ENCODE measurements at places on chromosomes 5 and 9.

GRCh38 chr9:135304886-135305285, 174.7 kb upstream of the PPP1R26 start:
- DNase-seq, result no peak

- DNase-seq, result peak; percentile 68
Measured at GRCh38 chr9:124257844-124258606, at the start of gene NEK6. TSS of gene NEK6 (plus strand) at chr9:124257949. CDS start at chr9:124301965, 44,016 bp downstream.

- DNase-seq, result no peak
Measured at GRCh38 chr9:127586096-127586495, 26.0 kb upstream of the STXBP1 start.

GRCh38 chr5:122180863-122181548, 51.7 kb downstream of the ZNF474 start:
- peak; percentile 94 for DNase-seq

- DNase-seq, result peak; percentile 55
Measured at GRCh38 chr9:92138157-92138959, 23.1 kb upstream of the SPTLC1 start.

GRCh38 chr5:144151026-144151425, 19.4 kb downstream of the YIPF5 start:
- DNase-seq, result peak; percentile 62

DNA sequence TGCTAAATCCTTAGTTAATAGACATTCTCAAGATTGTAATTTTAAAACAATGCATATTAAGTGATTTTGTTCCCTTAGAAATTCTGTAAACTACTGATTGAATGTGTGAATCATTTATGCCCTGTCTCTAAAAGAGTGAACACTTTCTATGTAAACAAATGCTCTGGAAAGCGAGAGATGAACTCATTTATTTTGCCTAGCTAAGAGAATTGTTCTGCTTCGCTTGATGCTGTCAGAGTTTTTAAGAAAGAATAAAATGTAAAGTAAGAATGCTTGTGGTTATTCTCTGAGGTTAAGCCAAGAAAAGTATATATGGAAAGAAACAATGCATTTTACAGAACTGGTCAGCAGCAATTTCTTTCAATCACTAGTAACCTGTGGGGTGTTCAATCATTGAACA, 347.4 kb upstream of the NUDT12 start:
- peak; percentile 50 for DNase-seq

DNA sequence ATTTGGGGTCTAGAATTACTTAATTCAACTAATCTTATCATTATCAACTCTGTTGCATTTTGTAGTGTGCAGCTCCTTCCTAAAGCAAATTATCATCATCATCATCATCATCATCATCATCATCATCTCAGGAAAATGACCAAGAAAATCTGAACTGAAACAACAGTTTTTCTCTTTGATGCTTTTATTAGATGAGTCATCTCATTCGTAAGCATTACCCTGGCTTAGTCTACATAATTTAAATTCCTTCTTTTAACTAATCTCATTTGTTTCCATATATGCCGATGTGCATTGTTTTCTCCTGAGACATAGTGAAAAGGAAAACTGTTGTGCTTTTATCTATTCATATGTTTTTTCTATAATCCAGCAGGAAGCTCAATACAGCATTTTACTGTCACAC, 173.0 kb upstream of the PDE4D start:
- DNase-seq, result peak; percentile 71

DNA sequence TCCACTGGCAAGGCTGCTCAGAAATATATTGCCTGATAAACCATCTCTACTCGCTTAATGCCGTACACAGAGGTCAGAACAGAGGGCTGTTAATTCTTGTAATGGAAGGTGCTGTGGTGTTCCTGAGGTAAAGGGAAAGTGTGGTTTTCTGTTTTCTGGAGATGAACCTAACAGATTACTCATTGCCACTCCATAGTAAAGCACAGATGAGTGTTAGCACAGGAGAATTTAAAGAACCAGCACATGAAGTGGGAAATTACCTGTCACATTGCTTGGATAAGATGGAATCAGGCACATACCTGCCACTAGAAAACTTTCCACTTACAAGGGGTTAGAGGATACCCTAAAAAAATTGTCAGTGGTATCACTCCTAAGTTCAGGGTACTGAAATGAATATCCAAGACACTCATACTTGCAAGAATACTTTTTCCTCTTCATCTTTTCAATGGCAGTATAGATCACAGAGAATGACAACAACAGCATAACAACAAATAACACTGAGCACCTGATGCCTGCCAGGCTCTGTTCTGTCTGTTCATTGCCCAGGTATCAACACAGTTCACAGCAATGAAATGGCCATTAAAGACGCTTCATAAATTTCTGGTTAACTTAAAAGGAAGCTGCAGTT, 152.9 kb upstream of the GNA14 start:
- DNase-seq, result no peak

- no peak for DNase-seq
Measured at GRCh38 chr9:29866556-29866955, 2293.3 kb upstream of the C9orf72 start.

GRCh38 chr9:71441266-71441665, 319.8 kb upstream of the TRPM3 start:
- no peak for DNase-seq

- DNase-seq, result no peak
Measured at GRCh38 chr5:1718669-1719068, 81.0 kb downstream of the MRPL36 start.

DNA sequence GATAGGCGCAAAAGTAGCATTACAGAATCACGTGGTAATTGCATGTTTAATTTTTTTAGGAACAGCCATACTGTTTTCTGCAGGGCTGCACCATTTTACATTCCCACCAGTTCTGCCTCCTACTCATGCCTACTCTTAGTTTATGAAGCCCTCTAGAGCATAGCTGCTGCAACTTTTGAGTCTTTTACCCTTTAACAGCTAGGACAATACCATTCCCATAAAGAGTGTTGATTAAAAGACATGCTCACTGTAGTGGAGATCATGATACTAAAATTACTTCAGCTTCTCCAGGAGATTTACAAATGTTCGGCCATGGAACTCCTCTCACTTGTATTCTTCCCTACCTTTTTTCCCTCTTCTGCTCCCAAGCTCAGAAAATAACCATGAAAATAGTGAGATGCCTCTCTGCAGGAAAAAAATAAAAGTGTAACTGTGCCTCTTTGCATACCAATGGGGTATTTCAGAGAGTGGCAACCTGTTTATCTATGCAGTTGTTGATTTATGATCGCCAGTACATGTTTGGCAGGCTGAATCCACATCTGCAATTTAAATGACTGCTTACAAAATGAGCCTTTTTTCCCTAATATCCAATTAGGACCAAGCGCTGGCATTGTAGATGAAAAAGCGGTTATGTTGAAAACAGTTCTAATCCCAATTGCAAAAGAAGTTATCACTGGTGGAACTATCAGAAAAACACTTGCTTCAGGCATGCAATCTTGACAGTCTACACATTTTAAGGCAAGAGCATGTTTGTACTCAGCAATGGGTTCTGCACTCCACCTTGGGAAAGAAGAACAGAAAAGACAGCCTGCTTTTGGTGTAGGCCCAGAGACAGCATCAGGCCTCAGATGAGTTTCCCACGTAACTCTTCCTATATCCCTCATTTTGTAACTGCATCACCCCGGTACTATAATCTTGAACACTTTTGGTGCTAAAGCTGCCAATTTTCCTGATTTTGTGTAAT, 131.1 kb downstream of the ADAMTSL1 start:
- DNase-seq, result no peak

GRCh38 chr5:61966997-61967396, 339.0 kb upstream of the KIF2A start:
- DNase-seq, result peak; percentile 13

DNA sequence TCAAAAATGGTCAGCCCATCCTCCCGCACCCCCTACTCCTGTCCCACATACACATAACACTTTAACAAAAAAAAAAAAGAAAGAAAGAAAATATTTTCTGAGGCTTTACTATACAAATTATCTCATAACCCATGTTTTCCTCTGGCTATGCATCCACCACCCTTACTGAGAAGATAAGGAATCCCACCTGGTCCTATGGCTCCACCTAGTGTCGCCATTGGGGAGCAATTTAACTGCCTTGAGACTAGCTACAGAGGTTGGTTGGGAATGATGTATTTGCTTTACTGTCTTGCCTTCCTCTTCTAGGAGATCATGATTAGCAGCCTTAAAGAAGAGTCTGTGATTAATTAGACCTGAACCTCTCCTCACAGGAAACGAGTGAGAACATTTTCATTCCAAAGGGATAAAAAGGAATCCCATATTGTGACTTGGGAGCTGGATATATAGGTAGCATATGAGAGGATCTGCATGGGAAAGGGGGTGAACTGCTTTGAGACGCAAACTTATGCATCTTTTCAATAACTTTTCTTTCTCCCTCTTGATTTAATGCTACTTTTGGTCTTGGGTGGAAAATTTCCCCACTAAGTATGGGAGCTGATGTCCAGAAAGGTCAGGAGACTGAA, 77.7 kb upstream of the SELENOP start:
- peak; percentile 68 for DNase-seq

- DNase-seq, result no peak
Measured at GRCh38 chr9:93305497-93306020, 121.6 kb downstream of the WNK2 start.

- DNase-seq, result no peak
Measured at GRCh38 chr9:2933165-2934095, 89.5 kb upstream of the PUM3 start.

GRCh38 chr5:98292496-98292895, 481.0 kb upstream of the RGMB start:
- peak; percentile 66 for DNase-seq

GRCh38 chr5:98872674-98873073, 56.1 kb downstream of the CHD1 start:
- peak; percentile 6 for DNase-seq

DNA sequence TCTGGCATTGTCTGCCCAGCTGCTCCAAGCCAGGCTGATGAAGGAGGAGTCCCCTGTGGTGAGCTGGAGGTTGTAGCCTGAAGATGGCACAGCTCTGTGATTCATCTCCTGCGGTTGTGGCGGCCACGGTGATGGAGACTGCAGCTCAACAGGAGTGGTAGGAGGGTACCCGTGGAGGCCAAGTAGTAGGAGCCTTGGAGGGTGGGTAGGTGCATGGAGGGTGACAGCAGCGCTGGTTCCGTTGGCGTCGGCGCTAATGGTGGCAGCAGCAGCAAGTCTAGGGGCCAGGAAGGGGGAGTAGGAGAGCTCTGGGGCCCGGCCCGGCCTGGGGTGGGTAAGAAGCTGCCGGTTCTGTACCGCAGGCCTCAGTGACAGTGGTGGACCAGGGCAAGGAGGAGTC, 22.4 kb upstream of the TRIM52 start:
- DNase-seq, result no peak

DNA sequence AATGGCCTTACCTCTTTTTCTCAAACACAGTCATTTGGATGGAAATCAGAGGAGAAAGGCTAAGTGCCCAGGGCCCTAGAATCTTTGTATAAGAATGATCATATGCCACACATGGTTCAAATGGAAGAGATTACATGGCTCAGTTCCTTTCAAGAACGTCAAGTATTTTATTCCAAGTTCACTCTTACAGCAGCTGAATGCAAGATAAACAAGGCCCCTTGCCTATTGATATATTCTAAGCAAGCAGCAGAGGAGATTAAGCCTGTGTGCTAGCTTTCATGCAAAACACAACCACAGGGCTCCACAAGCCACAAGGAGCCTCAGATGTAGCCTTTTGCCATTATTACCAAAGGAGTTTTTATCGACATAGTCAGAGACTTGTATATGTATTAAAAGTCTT, 55.3 kb upstream of the SLCO6A1 start:
- DNase-seq, result no peak

- peak; percentile 43 for DNase-seq
Measured at GRCh38 chr5:95668728-95669127, 14.1 kb downstream of the SPATA9 start.

DNA sequence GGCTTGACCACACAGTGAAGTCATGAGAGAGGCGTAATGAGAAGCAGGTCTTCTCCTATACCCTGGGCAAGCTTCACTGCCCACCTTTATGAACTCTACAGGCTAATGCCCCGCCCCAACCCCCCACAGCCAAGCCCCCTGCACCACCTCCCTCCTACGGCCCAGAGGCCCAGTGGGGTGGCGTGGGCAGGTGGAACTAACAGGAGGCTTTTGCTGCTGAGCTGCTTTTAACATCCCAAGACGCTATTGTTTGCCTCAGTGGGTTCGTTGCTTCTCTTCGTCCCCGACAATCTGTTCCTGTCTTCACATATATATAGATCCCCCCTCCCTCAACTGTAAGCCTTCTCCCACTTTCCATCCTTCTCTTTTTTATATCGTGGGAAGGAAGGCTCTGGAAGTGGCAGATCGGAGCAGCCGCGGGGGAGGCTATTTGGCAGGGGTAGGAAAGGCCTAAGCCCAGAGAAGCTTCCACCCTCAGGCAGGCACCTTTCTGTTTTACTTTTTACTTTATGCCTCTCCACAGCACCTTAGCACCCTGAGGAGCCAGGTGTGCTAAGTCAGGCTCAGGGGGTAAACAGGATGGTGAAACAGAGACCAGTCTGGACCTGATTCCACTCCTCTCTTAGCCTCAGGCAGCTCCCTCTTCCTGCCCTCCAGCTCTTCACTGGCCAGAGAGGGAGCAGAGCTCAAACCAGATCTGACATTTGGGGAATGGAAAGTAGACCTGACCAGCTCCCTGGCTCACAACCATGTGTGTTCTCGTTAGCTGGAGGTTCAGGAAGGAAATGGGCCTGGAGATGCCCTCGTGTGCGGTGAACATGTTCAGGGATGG, 26.5 kb downstream of the CD74 start:
- DNase-seq, result no peak

DNA sequence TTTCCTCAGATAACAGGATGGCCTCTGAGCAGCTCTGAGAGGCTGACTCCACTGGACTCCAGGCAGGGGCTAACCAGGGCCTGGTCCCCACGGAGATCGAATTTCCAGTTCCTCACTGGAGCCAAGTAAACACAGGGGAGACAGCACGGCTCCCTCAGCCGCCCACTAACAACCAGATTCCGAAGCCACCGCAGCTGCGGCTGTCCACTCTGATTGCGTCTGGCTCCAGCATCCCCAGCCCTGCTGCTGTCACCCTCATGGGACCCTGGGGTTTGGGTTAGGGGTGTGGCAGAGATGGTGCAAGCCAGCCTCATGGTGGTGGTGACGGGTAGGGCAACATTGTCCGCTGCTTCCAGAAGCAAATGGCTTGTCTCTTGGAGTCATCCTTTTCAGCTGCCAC, 172.6 kb downstream of the RGS3 start:
- DNase-seq, result no peak

- DNase-seq, result peak; percentile 97
Measured at GRCh38 chr9:119963798-119964372, 594.6 kb upstream of the BRINP1 start.

DNA sequence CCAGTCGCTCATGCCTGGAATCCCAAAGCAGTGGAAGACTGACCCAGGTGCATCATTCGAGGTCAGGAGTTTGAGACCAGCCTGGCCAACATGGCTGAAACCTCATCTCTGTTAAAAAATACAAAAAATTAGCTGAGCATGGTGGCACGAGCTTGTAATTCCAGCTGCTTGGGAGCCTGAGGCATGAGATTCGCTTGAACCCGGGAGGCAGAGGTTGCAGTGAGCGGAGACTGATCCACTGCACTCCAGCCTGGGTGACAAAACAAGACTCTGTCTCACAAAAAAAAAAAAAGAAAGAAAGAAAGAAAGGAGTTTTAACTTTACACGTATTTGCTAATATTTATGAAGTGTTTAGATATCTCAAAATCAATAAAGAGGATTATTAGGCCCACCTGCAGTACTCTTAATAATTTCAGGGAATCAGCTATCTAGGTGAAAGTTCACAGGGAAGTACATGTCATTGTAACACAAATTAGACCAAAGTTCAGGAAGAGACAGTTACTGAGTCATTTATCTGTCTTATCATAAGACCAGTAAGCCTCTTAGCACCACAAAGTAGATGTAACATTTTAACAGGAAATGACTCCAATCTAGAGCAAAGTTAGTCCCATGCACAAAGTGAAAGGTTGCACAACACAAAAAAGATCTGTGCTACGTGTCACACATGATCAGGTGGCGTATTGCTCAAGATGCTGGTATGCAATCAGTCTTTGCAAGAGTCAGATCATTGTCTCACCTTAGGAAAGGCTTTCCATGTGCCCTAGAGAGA, 34.1 kb upstream of the PLIN2 start:
- peak; percentile 84 for DNase-seq

Data from fibroblast of upper back skin (primary cell).